Left renal cortex interstitium (tissue), 4 donors: ENCODE measurements at places on chromosomes 5 and 9. TPM values are rescaled to one million over a fixed set of nuclear protein-coding genes. Genes with fewer than 3 reads are reported as not detected.

Gene MVB12B
- polyA plus RNA-seq: 19.5 TPM

GRCh38 chr5:173925449-173926071 is 37.4 kb downstream of the CPEB4 start:
- no peak for DNase-seq

Gene CLIC3
- 0.82 TPM for polyA plus RNA-seq

GRCh38 chr9:107784235-107784958 is 294.8 kb upstream of the KLF4 start:
- DNase-seq: no peak

DNA sequence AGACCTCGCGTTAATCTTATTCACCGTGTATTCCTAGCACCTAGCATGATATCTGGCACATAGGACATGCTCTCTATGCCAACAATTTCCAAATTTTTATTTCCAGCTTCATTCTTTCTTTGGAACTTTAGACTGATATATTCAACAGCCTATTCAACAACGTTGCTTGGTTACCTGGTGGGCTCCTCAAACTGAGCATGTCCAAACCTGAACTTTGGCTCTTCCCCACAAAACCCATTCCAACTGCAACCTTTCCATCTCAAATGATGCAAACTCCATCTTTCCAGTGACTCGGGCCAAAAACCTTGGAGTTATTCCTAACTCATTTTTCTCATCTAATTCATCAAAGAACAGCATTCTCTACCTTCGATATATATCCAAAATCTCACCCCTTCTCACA is 525.2 kb downstream of the AGTPBP1 start:
- DNase-seq: no peak

Gene SPTAN1
- polyA plus RNA-seq: 317 TPM

Gene DND1
- polyA plus RNA-seq: not detected

Gene SLC4A9
- 18.2 TPM for polyA plus RNA-seq

DNA sequence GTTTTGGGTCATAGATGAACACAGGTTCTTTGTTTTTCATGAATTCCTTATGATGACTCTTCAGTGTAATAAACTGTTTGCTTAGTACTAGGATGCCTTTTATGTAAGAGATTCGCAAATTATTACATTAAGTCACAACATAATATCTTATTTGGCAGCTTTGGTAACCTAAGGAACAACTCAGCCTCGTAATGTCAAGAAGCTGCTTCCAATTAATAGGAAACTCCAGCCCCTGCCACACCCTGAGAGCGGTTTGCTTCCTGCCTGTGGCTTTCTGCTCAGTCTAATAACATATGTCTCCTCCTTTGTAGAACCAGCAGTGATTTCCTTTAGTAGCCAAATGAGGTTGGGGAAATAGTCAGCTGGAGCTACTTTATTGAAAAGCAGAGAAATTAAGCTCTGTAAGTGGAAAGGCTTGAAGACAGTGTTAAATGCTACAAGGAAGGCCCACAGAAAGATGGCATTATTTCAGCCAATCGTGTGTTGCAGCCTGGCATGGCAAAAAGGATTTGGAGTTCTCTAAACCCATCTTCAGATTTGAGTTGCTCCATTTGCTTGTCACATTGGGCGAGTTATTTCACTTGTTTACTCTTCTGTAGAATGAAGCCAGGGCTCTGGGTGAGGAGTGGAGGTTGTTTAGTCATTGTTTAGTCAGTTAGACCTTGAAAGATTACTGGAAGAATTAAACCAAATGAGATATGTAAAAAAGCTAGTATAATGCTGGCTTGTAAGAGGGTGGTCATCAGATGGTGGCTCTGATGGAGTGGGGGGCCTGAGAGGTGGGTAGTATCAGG is 54.1 kb downstream of the MTAP start:
- no peak for DNase-seq

DNA sequence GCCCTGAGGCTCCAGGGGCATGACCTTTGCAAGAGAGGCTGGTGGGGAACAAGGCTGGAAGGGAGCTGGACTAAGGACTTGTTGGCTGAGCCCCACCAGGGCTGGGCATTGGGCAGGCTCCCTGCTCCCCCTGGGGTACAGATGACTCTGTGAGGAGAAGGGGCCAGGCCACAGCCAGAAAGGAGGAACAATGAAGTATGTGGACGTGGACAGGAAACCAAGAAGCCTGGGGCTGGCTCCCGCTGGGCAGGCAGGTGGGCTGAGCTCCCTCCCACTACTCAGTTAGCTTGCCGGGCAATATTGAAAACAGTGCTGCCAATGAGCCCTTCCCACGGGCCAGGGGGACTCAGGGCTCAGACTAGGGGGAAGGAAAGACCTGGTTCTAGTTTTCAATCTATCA is 66.1 kb upstream of the SPTLC1 start:
- DNase-seq: no peak

DNA sequence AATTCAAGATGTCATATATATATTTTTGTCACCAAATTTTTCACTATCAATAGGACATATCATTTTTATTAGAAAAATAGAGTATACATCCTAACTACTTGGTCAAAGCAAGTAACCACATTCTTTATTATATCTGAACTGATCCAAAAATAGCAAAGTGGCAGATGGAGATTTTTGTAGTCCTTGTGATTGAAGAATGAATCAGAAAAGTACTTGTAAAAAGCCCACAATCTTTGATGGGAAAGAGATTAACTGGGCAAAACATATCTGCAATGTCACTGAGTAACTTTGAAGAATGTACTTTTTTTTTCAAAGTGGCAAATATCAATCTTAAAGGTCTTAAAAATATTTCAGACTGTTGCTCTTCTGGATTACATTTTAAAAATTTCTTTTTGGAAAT is 1040.6 kb upstream of the SEMA6A start:
- DNase-seq: no peak

DNA sequence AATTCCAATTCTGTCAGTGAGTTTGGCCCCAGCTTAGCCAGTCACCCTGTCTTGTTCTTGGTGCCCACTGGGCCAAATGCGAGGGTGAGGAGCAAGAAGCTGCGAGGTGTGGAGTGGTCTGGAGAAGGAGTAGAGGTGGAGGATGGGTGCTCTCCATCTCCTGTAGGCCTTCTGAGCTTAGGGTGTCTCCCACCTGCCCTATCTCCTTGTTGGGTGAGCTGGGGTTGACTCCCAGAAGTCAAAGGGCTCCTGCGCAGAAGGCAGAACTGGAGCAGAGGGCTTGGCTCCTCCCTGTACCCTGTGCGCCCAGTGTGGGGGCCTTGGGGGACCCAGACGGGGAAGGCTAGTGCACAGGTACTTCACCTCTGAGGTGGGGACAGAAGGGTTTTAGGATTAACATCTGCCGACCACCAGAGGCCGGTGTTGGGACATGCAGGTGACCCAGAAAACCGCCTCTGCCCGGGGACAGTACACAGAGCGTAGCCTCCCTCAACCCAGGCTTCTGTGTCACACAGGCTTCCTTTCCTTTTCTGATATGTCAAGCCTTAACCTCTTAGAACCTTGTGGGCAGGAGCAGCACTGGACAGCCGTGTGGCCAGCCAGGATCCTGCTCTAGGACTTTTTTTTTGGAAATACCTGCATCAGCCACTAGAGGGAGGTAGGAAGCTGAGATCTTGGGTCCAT is 16.9 kb downstream of the IL5 start:
- peak; percentile 44 for DNase-seq

DNA sequence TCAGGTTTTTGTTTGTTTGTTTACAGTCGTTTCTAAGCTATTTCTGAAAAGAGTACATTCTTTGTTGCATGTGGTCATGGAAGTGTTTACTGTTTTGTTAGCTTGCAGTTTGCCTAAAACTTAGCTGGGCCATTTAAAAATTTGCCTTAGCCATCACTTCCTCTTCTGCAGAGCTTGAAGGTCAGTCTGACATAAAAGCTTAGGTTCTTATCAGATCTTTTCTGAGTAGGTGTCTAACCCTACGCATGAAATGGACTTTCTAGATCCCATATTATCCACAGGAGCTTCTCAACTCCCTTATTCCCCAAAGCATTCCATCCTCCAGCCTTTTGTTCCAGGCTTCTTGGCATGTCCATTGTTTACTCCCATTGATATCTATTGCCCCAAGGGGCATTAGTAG is 90.3 kb downstream of the AP3B1 start:
- no peak for DNase-seq

Gene RIOK2
- polyA plus RNA-seq: 37.3 TPM

GRCh38 chr5:113124265-113124664 is 147.7 kb downstream of the DCP2 start:
- no peak for DNase-seq

DNA sequence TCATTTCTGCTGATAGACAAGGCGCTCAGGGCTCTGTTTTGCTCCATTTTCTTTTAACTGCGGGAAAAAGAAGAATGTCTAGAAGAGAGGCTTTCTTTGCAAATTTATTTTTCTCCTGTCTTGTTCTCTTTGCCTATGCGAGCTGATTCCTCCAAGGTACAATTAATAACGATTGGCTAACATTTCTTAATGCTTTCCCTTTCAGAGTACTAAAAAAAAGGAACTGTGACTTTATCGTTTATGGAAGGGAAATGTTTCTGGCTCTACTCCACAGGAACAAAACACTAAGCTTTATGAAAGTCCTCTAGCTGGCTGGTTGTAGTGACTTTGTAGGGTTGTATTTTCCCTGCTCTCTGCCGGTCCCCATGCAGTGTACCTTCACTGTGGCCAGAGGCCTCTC is 11.7 kb downstream of the NSG2 start:
- DNase-seq: no peak

DNA sequence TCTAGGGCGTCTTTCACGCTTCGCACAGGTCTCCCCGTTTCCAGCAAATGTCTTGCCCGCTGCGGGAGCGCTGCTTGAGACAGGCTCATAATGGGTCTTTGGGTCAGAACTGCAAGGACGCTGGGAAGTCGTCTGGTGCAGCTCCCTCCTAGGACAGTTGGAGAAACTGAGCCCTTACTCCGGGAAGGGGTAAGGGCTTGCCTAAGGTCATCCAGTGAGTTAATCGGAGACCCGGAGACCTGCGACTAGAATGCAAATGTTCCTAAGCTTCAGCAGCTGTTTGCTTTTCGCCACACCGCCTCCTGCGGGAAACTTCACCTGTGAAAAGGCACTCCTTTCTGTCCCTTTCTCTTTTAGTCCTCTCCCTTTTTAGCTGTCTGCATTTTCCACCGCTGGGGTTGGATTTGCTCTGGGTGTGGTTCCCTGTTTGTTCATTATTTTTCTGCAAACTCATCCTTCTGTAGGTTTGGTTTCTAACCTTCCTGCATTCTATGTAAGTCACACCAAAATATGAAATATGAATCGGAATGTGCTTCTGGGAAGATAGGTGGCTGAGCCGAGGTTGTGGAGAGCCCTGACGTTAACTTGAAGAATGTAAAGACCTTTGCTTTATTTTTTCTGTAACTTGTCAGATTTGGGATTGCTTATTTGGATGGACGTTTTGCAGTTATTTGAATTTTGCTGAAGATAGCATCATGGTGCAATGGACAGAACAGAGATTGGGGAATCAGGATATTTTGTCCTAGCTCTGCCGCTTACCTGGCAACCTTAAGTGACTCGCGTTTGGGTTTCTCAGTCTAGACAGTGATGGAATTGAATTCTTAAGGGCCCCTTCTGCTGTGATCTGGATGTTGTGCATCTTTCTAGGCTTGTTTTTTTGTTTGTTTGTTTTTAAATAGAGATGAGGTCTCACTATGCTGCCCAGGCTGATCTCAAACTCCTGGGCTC is 909 bp downstream of the SLC36A1 start:
- DNase-seq: no peak

DNA sequence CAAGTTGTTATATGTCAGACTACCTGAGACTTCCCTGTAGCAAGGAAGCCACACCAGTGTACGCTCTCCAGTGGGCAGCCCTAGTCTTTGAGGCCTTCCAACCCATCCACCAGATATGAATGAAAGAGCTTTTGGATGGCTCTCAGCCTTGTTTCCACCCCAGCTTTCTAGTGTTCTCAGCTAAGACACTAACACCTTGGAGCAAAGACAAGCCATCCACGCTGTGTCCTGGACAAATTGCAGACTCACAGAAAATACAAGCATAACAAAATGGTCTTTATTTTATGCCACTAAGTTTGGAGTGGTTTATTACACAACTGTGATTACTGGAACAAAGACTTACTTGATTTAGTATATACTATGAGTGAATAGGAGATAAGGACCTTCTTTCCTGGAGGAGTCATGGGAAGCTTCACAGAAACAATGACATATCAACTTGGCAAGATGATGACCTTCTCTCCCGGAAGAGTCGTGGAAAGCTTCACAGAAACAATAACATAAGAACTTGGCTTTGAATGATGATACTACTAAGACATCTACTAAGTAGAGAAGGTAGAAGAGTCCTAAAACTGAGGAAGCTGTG is 134.0 kb upstream of the VCAN start:
- DNase-seq: no peak

Gene PTBP3
- polyA plus RNA-seq: 80.3 TPM
